Endothelial cell of umbilical vein (primary cell): ENCODE measurements at places on chromosomes 1 and 21.

DNA sequence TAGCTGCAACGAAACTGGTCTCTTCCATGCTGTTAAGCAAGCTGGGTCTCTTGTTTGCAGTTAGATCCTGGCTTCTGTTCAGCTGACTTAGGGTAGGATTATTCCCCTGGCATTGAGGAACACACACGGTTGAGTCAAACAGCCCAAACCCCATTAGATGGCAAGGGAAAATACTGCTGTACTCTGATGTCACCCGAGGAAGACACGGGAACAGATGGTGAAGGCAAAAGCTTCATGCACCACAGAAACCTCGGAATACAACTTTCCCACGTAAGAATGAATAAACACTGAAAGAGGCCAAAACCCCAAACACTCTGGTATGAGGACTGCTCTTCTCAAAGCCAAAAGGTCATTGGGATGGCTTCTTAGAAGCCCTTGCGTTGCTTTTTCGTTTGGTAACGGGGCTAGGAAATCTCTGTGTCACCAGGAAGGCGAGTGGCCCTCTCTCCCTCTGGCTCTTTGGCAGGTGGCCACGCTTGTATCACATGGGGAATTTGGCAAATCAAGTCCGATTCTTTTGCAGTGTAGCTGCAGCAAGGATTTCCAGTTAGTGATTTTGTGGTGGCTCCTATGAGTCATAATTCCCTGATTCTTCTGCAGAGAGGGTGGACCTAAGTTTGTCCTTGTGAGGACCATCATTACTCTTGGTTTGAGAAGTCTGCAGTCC, 16.7 kb upstream of the LYST start:
- DNase-seq = peak; percentile 39
- H3K4me1 ChIP-seq = peaks cover 3% of the 10 kb centered on the region
- H3K27me3 ChIP-seq = peaks cover 12% of the 10 kb centered on the region

DNA sequence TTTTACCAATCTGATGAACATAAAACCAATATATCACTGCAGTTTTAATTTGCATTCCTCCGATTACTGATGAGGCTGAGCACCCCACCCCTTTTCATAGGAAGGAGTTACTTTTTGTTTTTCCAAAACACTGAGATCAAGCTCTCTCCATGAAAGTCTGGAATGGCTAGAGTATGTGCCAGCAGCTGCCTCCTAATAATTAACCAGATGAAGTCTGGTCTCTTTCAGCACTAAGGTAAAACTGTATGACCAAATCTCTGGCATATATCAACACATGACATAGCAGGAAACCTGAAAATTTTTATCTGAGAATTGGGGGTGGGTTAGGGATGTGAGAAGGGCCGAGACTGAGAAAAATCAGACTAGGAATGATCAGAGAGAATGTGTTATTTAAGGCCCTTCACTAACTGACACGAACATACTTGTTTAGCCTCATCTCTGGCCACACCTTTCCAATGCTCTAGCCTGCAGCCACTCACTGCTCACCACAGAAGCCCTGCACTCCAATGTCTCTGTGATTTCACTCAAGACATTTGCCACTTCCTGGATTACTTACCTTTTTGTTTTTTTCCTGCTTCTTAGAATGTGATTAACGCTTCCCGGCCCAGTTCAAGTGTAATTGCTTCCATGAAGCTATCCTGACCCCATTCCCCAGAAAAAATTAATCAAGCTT, 34.7 kb downstream of the WASF2 start:
- H3K27me3 ChIP-seq = no peaks in the 10 kb centered on the region
- H3K4me3 ChIP-seq = no peak overlapping the region
- no peak for DNase-seq
- no peaks in the 10 kb centered on the region for H3K36me3 ChIP-seq

- H3K27ac ChIP-seq = no peak overlapping the region
- H3K4me3 ChIP-seq = no peak overlapping the region
- H3K4me1 ChIP-seq = no peaks in the 10 kb centered on the region
- no peak for DNase-seq
- H3K27me3 ChIP-seq = no peaks in the 10 kb centered on the region
Observed at GRCh38 chr1:245537992-245538391, 383.2 kb downstream of the KIF26B start.

- H3K36me3 ChIP-seq = no peaks in the 10 kb centered on the region
- H3K4me1 ChIP-seq = peaks cover 7% of the 10 kb centered on the region
Observed at GRCh38 chr1:98073823-98074222, 153.0 kb upstream of the DPYD start.

DNA sequence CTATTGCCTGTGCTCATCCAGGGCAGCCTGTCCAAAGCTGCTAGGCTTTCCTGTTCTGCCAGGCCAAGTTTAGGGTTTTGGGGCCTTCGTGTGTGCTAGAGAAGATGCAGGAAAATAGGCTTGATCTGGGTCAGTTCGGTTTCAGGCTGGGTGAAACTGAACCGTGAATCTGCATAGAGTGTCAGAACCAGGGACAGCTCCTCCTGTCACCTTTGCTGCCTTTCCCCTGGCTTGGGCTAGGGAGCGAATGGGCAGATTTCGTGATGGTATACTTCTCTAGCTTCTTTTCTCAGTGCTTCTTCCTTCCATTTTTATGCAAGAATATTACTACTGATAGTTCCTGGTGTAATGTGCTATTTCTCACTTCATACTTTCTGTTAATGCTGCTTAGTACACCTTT, 6.0 kb upstream of the AGO1 start:
- peaks cover 1% of the 10 kb centered on the region for H3K27me3 ChIP-seq
- H3K4me3 ChIP-seq = no peak overlapping the region
- no peak overlapping the region for H3K27ac ChIP-seq
- DNase-seq = peak; percentile 11
- H3K4me1 ChIP-seq = no peaks in the 10 kb centered on the region
